Posterior vena cava (tissue), 2 donors: ENCODE measurements at places on chromosomes 1 and 21. TPM values are rescaled to one million over a fixed set of nuclear protein-coding genes. Genes with fewer than 3 reads are reported as not detected.

LCA5L gene
- total RNA-seq, result 1.7 TPM

C1QB gene
- 125 TPM for total RNA-seq

DNA sequence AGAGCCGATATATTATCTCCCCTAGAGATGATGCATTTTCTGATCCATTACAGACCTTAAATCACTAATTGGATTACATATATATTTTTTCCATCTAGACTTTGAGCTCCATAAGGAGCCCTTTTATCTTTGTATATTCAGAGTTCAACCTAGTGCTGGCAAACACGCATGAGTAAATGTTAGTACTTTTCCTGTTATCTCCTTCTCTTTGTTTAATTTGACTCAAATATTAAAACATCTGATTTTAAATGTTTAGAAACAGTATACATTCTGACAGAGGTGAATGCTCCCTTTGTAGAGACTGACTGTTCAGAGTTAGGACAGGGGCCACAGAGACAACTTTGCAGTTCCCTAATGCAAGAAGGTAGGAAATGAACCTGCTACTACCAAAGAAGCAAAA lies 37.1 kb downstream of the EIF2B3 start:
- no peak for DNase-seq

S100B gene
- 2.0 TPM for total RNA-seq

YTHDF2 gene
- 38.5 TPM for total RNA-seq

GRCh38 chr1:214329470-214330220 lies 48.7 kb downstream of the SMYD2 start:
- DNase-seq, result no peak

DNA sequence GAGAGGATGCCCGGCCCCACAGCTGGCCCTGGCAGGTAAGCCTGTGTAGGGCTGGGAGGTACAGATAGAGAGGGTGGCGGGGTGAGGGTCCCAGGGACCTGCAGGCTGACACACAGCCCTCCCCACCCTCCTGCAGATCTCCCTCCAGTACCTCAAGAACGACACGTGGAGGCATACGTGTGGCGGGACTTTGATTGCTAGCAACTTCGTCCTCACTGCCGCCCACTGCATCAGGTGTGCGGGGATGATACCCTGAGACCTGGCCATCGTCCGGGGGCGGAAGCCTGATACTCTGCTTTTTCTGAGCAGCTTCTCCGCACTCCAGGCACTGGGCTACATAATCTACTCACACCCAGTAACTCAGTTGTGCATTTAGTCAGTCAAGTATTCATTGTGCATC lies 2.1 kb downstream of the CTRC start:
- no peak for DNase-seq

DNA sequence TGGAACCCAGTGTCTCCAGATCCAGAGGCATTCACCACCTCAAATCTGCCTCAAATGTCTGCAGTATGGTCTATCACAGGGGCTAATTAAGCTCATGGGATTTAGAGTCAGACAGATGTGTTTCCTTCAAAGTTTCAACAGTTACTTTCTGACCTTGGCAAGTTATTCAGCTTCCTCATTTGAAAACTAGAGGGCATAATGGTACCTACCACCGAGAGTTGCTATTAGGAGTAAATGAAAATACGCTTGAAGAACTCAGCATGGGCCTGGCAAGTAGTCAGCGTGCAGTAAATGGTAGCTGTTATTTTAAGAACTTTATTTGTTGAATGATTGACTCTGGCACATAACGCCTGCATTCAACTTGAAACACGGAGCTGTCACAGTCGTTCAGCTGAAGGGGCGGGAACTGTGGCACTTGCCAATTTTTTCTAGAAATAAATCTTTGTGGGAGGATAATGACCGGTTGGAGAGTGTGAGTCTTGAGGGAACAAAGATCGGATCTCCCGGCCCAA lies 1.2 kb upstream of the CAP1 start:
- no peak for DNase-seq

GRCh38 chr1:82177192-82177591 lies 376.5 kb downstream of the ADGRL2 start:
- DNase-seq, result no peak

- no peak for DNase-seq
These were observed 10.8 kb upstream of the EYA3 start for GRCh38 chr1:28099050-28099769.

GNAI3 gene
- total RNA-seq, result 6.8 TPM

DNA sequence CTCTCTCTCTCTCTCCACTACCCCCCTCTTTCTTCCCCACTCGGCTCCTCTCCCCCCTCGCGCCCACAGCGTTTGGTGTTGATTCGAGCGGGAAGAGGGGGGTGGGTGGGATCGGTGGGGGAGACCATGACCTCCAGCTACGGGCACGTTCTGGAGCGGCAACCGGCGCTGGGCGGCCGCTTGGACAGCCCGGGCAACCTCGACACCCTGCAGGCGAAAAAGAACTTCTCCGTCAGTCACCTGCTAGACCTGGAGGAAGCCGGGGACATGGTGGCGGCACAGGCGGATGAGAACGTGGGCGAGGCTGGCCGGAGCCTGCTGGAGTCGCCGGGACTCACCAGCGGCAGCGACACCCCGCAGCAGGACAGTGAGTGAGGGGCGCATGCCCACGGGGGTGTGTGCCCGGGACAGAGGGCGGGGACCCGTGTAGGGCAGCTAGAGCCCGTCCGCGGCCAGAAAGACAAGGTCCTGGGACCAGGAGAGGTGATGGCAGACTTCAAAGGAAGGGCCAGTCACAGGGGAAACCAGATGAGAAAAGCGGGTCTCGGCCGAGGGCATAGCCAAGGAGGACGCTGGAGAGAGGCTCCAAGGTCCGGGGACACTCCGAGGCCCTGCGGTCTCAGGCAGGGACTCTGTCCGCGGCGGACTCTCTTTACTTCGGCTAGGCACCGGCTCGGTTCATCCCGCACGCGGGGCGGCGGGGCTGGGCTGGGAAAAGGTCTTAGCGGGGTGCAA lies at the start of gene PRRX1:
Gene PRRX1 (plus strand): TSS at position 39 of the 735 bp plus-strand sequence. CDS start 88 bp downstream, at position 127.
- peak; percentile 83 for DNase-seq

TFF2 gene
- not detected for total RNA-seq

DNA sequence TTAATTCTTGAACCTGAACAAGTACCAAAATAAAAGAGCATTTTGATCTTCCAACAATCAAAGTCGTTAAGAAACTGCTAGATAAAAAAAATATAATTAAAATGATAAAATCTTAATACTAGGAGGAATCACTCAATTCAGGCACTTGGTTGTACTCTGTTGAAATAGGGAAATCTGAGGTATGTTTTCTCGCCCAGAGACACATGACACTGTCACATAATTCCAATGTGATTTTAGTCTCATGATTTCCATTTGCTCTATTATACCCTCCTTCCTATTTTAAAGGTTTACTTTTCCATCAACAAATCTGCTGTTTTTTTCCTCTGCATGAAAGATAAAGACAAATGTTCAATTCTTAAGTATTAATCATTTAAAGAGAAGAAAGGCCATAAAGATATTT lies 97.6 kb downstream of the ZZZ3 start:
- DNase-seq, result no peak

DNA sequence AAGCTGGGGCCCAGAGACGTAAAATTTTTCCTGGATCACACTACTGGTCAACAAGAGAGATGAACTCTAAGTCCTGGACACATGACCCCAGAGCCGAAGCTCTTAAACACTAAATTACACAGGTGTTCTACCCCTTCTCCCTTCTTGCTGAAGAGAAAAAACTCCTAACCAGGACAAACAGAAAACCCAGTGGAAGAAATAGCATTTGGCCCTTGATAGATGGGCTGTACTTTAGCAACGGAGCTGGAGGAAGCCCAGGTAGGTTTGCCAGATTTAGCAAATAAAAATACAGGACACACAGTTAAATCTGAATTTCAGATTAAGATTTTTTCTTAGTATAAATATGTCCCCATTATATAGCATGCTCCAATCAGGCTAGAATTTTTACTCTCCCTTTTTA lies 72.7 kb downstream of the DIRAS3 start:
- DNase-seq, result no peak

BSND gene
- not detected for total RNA-seq

GRCh38 chr1:21956720-21957552 lies 19.8 kb upstream of the HSPG2 start:
- no peak for DNase-seq

DNA sequence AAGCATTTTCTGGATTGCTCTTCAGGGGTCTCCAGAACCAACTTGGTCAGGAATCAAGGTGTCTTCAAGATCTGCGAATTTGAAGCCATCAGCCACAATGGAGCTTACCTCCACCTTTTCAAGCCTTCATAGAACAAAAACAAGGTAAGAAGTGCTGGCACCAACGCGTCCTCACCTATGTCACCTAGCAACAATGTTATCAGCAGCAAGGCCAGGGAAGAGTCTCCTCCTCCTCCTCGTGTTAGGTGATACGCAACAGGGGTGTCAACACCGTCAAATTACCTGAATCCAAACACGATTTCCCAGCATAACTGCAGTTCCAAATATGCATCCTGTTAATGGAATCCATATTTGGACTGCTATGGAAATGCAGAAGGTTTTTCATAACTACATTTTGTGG lies 4.1 kb upstream of the TIAM1 start:
- no peak for DNase-seq

GRCh38 chr1:85022700-85023099 lies 25.6 kb downstream of the MCOLN3 start:
- no peak for DNase-seq

DNA sequence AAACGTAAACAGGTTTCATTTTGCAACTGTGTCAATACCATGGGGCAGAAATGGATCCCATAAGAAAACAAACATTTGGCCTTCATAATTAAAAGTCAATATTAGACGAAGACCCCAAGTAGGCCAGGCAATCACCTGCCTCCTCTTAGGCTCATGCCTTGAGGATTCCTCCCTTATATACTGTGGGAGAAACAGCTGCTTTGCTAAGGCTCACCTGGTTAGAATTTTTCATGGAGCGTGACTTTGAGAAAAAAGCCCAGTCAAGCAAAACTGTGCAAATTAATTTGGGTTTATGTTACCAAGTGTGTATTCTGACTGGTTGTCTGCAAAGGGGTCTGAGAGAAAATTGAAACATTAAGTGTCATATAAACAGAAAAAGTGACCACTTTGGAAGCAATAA lies 605.3 kb upstream of the USP24 start:
- DNase-seq, result no peak

DNA sequence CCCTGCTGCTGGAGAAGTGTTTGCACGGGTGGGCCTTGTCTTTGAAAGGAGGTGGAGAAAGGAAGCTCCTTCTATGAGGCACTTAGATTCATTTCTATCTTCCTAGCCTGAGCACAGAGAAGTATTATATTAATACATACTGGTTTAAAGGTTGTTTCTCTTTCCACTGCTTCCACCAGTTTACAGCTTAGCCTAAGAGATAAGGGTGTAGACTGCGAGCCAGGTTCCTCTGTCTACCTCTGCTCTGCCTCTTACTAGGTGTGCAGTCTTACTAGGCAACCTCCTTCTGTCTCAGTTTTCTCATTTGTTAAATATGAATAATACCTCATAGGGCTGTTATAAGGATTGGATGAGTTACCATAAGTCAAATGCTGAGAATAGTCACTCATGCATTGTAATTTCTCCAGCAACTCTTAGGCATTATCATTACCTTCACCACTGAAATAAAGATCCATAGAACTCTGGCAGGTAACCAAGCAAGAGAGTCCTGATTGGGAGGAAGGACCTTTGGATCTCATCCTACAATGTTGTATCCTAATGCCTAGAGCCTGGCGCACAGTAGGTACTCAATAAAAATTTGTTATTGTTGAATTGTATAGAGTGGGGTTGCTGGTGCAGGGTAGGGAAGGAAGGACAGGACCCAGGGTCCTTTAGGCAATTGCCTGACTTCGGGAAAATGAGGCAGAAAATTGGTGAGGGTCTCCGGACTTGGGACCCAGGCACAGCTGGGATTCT lies 95.1 kb downstream of the TBX19 start:
- DNase-seq, result no peak

PTGFR gene
- 16.1 TPM for total RNA-seq

DNA sequence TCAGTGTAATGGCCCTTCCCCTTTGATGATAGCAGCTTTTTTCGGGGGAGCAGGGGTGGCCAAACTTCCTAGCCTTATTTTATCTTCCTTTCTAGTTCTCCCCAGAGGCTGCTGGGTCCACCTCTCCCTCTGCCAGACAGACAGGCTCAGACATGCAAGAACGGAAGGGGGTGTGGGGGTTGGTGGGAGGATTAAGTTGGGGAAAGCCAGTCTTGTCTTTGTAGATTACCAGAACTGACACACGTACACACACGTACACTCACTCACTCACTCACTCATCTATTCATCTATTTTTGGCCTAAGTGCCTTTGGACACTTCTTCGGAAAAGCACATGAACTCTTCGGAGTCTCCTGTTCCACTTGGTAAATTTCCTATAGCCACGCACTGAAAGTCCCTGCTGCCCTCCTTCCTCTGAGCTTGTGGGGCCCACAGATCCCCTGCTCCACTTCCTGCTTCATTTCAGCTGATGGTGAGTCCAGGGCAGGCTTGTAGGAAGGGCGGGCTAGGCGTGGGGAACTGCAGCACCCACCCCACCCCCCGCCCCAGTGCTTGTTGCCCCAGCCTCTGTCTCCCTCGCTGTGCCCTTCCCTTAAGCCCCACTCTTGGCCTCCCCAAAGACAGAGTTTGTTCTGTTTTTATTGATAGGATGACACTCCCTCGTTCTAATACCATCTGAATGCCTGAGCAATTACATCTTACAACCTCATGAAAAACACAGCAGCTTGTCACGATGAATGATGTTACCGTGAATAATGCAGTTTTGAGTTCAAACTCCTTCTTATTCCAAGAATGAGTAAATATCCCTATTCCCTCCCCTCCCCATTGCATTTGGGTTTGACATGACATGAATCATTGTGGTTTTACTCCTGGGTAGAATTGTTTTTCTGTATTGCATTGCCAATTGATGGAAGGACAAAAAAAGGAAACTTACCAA lies 60.7 kb upstream of the ATP5PO start:
- no peak for DNase-seq

- no peak for DNase-seq
These were observed 6.4 kb downstream of the PBX1 start for GRCh38 chr1:164565357-164565756.

DNA sequence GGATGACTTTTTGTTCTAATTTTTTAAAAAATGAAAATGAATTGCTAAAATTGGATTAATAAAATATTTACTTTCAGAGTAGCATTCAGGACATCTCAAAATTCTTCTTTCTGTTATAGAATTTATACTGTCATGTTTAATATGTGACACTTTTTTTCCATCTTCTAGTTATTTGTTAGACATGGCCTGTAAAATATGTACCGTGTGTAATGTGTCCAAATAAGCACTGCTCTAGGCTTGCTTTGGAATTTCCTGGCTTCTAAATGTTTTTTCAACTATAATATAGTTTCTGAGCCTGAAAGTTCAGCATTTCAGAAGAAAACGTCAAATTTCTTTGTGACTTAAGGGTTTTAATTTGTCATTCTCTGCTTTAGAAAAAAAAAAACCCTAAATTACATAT lies 243.6 kb downstream of the DNM3 start:
- no peak for DNase-seq

TEX38 gene
- total RNA-seq, result not detected

- no peak for DNase-seq
These were observed 32.2 kb downstream of the POFUT2 start for GRCh38 chr21:45255381-45256020.
